ENCODE measurements at places on chromosomes 2 and 18.

DNA sequence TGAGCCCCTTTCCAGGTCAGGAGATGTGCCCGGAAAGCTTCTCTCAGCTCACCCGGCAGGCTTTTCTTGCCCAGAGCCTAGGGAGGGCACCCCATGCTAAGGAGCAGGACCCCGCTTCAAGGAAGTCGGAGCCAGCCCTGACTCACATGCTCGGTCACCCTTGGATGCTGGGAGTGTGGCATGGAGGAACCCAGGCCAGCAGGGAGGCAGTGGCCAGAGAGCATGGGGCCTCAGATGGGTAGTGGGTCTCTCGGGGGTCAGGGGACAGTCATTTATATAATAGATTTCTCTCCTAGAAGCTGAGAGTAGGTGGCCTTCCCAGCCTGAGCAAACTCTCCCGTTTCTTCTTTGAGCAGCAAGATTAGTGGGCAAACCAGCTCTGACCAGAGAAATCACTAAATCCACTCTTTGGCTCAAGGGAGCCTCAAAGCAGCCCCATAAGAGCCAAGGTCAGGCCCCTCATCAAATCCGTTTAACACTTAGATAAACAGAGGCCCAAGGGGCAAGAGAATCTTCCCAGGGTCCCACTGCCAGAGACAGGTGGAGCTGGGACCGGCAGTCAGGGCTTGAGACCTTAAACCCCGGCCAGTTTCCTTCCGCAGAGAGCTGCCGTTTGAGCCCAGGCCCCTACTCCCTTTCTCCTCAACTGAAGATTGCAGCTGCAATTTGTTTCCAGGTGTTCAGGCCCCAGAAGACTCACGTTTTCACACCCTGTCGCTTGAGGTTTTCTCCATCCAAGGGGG lies 113.1 kb downstream of the CYP26B1 start:
- no peak for DNase-seq

GRCh38 chr2:88698498-88699233 lies 7.2 kb downstream of the RPIA start:
- no peak for DNase-seq

DNA sequence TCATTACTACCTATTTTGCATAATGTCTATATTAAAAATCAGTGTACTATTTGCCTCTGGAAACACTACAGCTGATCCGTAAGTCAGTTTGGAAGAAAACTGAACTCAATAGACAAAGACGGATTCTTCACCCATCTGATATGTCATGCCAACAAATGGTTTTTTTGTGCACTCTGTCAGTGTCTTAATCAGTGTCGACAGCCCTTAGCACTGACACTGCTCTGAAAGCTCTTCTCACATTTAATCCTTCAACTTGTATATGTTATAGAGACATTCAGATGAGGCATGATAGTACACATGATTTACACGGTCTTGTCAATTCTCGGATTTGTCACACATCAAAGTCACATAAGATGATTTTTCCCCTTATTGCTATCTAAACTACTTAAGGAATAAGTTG lies 347.5 kb upstream of the GALNT5 start:
- no peak for DNase-seq

GRCh38 chr2:133569286-133569830 lies 1.1 kb upstream of the NCKAP5 start:
- no peak for DNase-seq

DNA sequence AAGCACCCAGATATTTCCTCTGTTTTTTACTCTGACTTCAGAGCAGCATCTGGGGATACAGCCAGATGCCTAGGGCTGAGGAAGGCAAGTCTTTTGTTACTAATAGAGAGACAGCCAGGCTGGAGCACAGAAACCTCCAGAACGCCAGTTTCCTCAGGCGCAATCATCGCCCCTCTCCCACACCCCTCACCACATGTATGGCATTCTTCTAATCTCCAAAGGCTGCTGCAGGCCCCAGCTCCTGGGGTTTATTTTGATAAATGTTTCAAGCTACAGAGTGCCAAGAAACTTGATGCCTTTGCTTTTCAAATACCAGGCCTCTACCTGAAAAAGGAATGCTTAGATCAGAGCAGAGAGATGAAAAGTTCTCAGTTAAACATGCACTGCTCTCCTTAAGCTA lies 283.6 kb downstream of the RBM43 start:
- no peak for DNase-seq

DNA sequence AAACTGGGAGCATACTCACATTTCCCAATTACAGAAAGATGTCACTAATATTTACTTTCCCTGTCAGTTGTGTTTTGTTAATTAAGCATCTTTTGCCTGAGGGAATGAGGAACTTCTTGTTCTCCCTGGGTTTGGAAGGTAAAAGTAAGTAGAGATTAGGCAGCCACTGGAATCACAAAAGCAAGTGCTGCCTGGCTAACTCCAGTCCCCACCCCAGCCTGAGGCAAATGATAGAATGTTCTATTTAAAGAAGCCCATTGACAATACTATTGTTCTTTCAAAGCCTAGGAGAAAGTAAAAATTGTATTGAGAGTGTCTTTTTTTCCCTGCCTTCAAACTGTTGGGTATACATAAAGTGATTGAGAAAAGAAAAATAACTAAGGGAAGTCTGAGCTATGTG lies 93.8 kb downstream of the MBD2 start:
- DNase-seq = no peak

- DNase-seq = no peak
Observed at GRCh38 chr2:236370847-236371409, 106.7 kb upstream of the ASB18 start.

- DNase-seq = no peak
Observed at GRCh38 chr18:8625461-8626092, 16.3 kb downstream of the RAB12 start.

GRCh38 chr18:37967261-37967660 lies 401.7 kb upstream of the CELF4 start:
- no peak for DNase-seq

GRCh38 chr2:9656270-9656766 lies 25.5 kb upstream of the YWHAQ start:
- DNase-seq = no peak

DNA sequence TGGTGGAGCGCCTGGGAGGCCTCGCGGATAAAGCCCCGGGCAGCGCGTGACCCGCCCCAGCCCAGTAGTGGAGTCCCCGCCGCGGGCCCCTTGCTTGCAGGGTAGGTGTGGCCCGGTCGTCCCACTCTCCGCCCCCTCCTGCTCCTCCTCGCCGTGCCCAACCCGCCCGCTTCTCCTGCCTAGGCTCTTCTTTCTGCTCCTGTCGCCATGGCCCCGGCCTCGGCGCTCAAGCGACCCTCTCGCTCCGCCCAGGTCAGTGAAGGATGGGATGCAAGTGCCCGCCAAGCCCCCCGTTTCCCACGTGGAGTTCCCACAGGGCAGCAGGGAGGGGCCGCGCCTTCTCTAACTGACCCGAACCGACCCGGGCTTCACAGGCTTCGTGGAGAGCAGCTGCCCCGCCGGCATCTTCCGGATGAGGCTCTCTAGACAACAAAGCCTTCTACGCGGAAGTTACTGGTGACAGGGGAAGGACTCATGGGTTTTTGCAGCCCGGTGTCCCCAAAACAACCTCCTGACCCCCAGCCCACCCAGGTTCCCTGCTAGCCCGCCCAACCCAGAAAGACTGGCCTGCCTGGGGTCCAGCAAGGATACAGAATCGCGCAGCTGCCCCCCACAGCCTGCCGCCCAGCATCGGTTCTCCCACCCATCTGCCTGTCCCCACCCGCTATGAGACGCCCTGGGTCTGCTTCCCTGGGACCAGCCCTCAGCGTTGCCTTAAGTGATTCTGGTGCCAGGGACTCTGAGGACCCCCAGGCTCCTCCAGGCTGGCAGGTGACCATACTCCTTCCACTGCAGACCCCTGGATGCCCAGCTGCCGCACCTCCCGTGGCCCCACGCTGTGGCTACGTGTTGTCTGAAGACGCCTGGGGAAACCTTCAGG lies 32.8 kb downstream of the TTC32 start:
- DNase-seq = no peak

DNA sequence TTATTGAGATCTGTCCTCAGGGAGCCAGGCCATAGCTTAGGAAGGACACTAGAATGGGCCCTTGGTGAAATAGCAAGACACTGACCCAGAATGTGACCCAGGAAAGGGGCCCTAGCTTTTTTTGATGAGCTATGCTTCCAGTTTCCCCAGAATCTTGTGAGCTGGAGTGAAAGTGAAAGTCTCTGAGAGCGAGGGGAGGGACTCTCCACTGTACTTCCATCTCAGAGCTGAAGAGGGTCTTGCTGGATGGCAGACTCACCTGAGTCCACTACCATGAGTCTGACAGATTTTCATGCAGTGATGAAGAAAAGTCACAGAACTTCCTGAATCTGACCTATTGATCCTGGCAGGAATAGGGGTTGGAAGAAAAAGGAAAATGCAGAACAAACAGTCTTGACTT lies 3.1 kb downstream of the ARHGAP25 start:
- no peak for DNase-seq

- no peak for DNase-seq
Observed at GRCh38 chr2:152441961-152442360, 107.0 kb downstream of the FMNL2 start.

DNA sequence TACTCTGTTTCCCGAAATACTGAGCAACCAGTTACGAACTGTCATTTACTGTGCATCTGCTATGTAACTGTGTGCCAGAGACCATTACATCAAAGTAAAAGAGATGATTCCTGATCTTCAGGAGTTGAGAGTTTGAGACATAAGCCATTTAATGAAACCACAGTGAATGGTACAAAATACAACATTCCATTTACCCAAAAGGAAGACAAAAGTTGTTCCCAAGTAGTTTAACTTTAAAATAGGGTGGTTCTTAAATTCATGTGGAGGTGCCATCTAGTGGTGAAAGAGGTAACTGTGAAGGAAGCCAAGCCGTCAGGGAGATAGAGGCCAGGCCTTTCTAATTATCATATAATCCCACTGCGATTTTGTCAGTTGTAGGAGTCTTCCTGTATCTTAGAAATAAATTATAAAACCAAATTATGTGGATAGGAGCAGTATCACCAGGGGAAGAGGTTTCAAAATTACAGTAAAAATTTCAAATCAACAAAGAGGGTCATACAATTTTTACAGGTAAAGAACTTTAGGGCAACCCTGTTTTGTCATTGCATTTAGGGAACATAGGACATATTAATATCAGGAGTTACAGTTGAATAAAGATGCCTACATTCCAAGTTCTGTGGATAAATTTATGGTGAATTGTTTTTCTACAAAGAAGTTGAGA lies 67.7 kb downstream of the EPAS1 start:
- no peak for DNase-seq

Measured in C1 segment of cervical spinal cord (tissue), 14 donors.